ENCODE measurements at places on chromosomes 3 and 15.

GRCh38 chr3:58559586-58559985 lies 17.6 kb downstream of the FAM107A start:
- no peak for DNase-seq

DNA sequence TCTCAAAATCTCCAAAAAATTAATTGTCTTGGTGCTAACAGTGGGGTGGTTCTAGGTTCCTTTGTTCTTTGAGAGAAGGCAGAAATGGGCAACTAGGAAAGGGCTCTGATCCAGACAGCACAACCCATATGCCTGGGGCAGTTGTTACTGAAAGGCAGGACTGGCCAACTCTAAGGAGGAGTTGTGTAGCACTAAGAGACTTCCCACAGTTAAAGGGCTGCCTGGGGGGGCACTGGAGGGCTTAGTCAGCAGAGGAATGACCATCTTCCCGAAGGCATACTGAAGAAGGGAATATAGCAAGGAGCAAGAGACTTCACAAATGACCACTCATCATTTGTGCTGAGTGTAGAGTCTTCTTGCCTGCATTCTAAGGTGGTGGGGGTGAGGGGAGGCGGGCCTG lies 15.8 kb downstream of the ILDR1 start:
- no peak for DNase-seq

- no peak for DNase-seq
These were observed 35.5 kb downstream of the PTH1R start for GRCh38 chr3:46912986-46913385.

DNA sequence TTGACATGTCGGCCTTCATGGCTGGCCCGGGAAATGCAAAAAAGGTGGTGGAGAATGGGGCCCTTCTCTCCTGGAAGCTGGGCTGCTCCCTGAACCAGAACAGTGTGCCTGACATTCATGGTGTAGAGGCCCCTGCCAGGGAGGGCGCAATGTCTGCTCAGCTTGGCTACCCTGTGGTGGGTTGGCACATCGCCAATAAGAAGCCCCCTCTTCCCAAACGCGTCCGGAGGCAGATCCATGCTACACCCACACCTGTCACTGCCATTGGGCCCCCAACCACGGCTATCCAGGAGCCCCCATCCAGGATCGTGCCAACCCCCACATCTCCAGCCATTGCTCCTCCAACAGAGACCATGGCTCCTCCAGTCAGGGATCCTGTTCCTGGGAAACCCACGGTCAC lies 23.1 kb upstream of the BSN start:
- DNase-seq = no peak

- no peak for DNase-seq
These were observed 2.9 kb upstream of the TBC1D5 start for GRCh38 chr3:17745301-17745700.

DNA sequence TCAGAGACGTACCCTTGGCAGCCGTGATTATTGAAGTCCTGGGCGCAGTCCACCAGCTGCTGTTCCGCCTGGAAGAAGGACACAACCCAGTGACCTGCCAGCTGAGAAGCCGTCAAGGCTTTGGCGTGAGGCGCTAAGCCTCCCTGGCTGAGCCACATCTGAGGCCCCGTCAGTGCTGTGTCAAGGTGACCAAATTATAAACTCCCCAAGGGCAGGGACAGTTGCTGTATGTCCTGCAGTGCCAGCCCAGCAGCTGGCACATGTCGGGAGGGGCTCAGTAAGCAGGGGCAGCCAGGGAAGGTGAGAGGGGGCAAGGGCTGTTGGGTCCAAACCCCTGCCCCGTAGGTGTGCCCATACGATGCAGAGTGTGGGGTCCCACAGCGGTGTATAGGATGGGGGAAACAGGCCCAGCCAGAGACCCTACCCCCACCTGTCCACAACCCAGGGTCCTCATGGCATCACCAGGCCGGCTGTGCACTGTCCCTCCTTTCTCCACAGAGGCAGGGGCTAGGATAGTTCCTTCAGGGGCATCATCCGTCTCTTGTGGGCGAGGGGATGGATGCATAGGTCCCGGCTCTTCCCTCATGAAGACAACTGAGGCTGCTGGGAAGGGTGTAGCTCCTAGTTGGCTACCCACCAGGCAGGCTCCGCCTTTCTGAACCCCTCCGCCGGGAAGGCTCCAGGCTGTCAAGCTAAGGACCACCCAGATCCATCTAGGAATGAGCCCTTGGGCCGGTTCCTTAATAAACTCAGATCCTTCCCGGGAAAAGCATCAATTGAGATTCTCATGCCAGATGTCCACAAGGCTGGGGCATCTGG lies 13.2 kb downstream of the CTSH start:
- DNase-seq = no peak
